Tibial artery (tissue), 4 donors: ENCODE measurements at places on chromosomes 1 and 21.

- peaks cover 4% of the 10 kb centered on the region for H3K4me1 ChIP-seq
- no peaks in the 10 kb centered on the region for H3K27me3 ChIP-seq
These were observed 14.5 kb downstream of the HMGB4 start for GRCh38 chr1:33878392-33878791.

- no peak for DNase-seq
- peak within 1 kb of the TSS; percentile 69 for H3K27ac ChIP-seq
- no peaks in the 10 kb centered on the region for H3K27me3 ChIP-seq
- H3K4me3 ChIP-seq, result peak within 1 kb of the TSS; percentile 67
These were observed at the start of gene KCNA2 for GRCh38 chr1:110605901-110606656. TSS of gene KCNA2 (minus strand) at chr1:110606358. CDS start at chr1:110604782, 1,576 bp downstream.

DNA sequence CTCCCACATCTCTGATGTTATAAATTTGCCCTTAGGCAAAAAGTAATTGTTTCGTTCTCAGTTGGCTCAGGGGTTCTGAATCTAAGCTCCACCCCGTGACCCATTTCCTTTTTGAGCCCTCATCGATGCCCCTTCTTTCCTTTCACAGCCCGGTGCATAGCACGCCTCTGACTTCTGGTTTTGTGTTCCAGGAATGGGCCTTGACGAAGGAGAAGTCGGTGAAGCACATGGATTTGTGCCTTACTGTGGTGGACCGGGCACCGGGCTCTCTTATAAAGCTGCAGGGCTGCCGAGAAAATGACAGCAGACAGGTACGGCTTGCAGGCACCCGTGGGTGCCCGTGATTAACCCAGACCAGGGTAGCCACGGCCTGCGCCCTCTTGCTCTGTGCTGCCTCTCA lies 151.9 kb downstream of the PGBD5 start:
- H3K4me3 ChIP-seq, result no peak overlapping the region
- peaks cover 38% of the 10 kb centered on the region for H3K36me3 ChIP-seq
- H3K4me1 ChIP-seq, result no peaks in the 10 kb centered on the region
- no peaks in the 10 kb centered on the region for H3K27me3 ChIP-seq
- H3K27ac ChIP-seq, result peak overlapping the region; percentile 31

DNA sequence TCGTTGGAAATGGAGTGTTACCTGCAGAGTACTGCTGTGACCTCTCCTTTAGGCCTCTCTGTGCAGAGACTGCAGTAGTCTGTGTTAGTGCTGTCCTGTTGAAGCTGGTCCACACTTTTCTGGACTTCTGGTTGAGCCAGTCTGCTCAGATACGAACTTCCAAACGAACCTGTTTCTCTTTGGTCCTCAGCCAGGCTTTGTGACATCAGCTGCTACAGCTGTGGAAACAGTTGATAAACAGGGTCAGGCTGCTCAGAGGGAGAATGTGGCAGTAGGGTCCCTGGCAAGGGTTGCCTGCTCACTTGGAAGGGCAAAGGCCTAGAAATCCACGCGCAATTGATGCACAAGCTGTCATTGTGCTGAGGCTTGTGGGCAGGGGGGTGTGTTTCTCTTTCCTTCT lies 98.8 kb downstream of the NOS1AP start:
- DNase-seq, result no peak
- no peak overlapping the region for H3K4me3 ChIP-seq
- no peaks in the 10 kb centered on the region for H3K4me1 ChIP-seq
- no peaks in the 10 kb centered on the region for H3K36me3 ChIP-seq

DNA sequence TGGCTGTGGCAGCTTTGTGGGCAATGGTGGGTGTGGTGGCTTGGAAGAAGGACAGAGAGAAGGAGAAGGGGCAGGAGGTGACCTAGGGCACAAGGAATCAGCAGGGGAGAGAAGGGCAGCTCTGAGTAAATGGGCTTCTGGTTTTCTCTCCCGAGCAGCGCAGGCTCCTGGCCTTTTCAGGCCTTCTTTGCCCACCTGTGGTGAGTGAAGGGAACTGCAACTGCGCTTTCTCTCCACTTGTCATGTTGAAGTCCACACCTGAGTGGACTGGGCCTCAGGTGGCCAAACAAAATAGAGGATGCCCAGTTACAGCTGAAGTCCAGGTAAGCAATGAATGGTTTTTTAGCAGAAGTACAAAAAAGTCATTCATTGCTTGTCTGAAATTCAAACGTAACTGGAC lies 29.4 kb upstream of the KCNA10 start:
- no peak for DNase-seq
- no peaks in the 10 kb centered on the region for H3K36me3 ChIP-seq

DNA sequence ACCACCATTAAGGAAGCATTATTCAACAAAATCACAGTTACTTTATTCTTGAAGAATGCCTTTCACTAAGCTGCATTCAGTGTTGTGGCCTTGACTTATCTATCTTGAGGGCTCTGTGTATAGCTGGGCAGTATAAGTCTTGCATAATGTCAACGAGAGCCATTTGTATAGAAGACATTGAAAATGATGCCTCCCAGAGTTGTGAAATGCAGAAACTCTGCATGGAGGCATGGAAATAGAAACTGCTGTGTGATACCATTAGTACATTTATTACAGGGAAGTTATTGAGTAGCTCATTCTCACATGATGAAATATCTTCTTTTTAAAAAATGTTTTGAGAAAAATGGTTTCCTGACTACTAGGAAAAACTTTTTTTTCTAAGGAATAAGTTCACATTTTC lies 111.4 kb upstream of the SNX7 start:
- no peaks in the 10 kb centered on the region for H3K36me3 ChIP-seq
- H3K27ac ChIP-seq, result no peak overlapping the region
- no peak overlapping the region for H3K4me3 ChIP-seq
- no peaks in the 10 kb centered on the region for H3K4me1 ChIP-seq
- no peaks in the 10 kb centered on the region for H3K27me3 ChIP-seq
- DNase-seq, result no peak

DNA sequence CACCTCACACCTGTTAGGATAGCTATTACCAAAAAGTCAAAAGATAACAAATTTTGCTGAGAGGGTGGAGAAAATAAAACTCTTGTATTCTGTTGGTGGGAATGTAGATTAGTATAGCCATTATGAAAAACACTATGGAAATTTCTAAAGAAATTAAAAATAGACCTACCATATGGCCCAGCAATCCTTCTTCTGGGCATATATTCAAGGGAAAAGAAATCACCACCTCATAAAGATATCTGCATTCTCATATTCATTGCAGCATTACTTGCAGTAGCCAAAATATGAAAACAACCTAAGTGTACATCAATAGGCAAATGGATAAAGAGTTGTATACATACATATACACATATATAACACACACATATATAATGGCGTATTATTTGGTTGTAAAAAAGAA lies 791.6 kb upstream of the RGS18 start:
- H3K36me3 ChIP-seq, result no peaks in the 10 kb centered on the region
- H3K27ac ChIP-seq, result no peak overlapping the region
- DNase-seq, result no peak
- no peak overlapping the region for H3K4me3 ChIP-seq
- no peaks in the 10 kb centered on the region for H3K4me1 ChIP-seq

DNA sequence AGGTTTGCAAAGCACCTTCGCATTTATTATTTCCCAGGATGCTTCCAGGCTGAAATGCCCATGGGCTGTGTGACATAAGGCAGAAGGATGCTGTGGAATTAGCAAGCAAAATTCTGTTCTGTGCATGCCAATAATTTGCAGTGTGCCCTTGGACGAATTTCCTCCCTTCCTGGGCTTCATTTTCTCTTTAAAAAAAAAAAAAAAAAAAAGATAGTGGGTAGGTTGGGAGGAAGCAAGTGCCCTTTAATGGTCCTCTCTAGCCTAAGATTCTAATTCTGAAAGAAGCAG lies 2.5 kb upstream of the ID3 start:
- DNase-seq, result no peak
- peaks cover 24% of the 10 kb centered on the region for H3K36me3 ChIP-seq
- no peaks in the 10 kb centered on the region for H3K27me3 ChIP-seq
- peaks cover 50% of the 10 kb centered on the region for H3K4me1 ChIP-seq
- peak overlapping the region; percentile 94 for H3K27ac ChIP-seq
- peak overlapping the region; percentile 85 for H3K4me3 ChIP-seq

- no peak for DNase-seq
- no peak overlapping the region for H3K4me3 ChIP-seq
- H3K27ac ChIP-seq, result no peak overlapping the region
- H3K4me1 ChIP-seq, result peaks cover 10% of the 10 kb centered on the region
These were observed 17.5 kb downstream of the INSRR start for GRCh38 chr1:156841295-156841855.

- peak; percentile 37 for DNase-seq
- H3K36me3 ChIP-seq, result no peaks in the 10 kb centered on the region
- H3K27me3 ChIP-seq, result no peaks in the 10 kb centered on the region
- H3K27ac ChIP-seq, result no peak overlapping the region
- no peak overlapping the region for H3K4me3 ChIP-seq
These were observed 129.0 kb downstream of the DMRTB1 start for GRCh38 chr1:53588053-53588779.

DNA sequence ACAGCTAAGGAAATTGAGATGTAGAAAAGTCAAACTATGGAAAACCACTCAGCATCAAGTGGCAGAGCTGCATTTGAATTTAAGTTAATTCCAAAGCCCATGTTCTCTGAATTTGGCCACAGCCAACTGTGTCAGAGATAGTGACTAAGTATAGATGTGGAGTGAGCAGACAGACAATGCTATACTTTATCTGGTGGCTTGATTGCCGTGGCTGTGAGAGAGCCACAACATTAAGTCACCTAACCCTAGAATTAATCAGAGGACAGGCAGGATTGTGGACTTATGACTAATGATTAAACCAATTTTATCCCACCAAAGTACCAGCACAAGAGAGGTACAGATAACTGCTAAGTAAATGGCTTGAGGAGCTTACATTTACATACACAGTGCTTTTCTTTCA lies 209.8 kb downstream of the TPR start:
- H3K27me3 ChIP-seq, result no peaks in the 10 kb centered on the region
- no peak overlapping the region for H3K4me3 ChIP-seq
- H3K27ac ChIP-seq, result no peak overlapping the region
- no peaks in the 10 kb centered on the region for H3K4me1 ChIP-seq
- H3K36me3 ChIP-seq, result no peaks in the 10 kb centered on the region

- peaks cover 17% of the 10 kb centered on the region for H3K4me1 ChIP-seq
- H3K4me3 ChIP-seq, result no peak overlapping the region
- H3K27ac ChIP-seq, result no peak overlapping the region
- H3K27me3 ChIP-seq, result no peaks in the 10 kb centered on the region
- DNase-seq, result no peak
These were observed 4.8 kb downstream of the PSMG1 start for GRCh38 chr21:39178421-39178820.

- DNase-seq, result no peak
- H3K27me3 ChIP-seq, result no peaks in the 10 kb centered on the region
- H3K4me1 ChIP-seq, result peaks cover 13% of the 10 kb centered on the region
These were observed 20.7 kb downstream of the LRRC8D start for GRCh38 chr1:89841507-89841906.

GRCh38 chr1:214155987-214156625 lies 124.9 kb upstream of the SMYD2 start:
- no peak for DNase-seq
- H3K27ac ChIP-seq, result no peak overlapping the region
- H3K4me1 ChIP-seq, result no peaks in the 10 kb centered on the region
- no peaks in the 10 kb centered on the region for H3K27me3 ChIP-seq
